Brain (organoid and tissue), 16 donors: ENCODE measurements at places on chromosomes 5 and 9.

DNA sequence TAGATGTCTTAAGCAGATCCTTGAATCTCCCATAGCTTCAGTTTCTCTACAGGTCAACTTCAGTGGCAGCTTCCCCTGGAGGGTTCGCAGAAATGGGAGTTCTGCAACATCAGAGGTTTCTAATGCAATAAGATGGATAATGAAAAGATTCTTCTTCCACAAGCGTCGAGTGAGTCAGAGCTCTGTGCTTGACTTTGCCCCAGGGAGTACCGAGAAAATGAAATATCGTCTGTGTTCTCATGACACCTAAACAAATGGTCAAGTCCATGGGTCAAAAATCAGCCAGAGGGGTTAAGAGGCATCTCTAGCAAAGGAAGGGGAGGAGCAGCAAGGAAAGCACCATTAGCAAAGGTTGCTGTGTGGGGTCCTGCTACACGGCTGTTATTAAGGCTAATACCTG lies 3.2 kb upstream of the ADRA1B start:
- no peak for DNase-seq

- DNase-seq, result no peak
These were observed 9.2 kb upstream of the MXD3 start for GRCh38 chr5:177320879-177321278.

GRCh38 chr5:94463739-94464138 lies 154.7 kb downstream of the KIAA0825 start:
- no peak for DNase-seq

DNA sequence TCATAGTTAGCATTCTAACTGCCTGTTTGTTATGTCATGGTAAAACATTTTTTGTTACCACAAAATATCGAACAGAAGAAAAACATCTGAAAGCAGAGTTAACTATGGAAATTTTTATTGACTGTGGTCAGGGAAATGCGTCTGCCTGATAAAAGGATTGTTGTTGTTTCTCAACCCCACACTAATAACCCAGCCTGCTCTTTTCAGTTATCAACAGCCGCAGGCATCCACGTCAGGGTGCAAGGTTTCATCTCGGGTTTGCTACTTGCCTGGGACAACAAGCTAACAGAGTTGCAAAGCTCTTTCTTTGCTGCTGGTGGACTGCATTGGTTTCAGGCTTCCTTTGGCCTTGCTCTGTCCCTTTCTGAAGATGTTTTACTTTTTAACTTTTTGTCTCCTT lies 969.2 kb downstream of the CDH18 start:
- no peak for DNase-seq

DNA sequence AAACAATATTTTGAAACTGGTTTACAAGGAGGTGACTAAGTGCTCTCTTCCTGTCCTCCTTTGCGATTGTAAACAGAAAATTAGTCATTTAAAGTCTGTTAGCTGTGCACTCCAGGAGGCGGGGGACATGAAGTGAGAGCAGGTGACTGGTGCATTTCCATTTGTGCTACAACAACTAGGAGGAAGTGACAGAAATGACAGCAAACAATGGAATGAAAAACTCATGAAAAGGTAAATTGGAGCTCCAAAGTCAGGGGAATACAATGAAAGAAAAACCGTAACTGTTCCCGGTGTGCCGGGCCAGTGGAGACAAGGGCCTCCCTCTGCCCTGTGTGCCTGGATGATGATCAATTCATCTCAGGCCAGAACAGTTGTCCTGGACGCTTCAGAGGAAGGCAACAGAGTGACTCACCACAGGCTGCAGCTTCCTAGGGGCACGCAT lies 439.9 kb downstream of the GADD45G start:
- peak; percentile 34 for DNase-seq

DNA sequence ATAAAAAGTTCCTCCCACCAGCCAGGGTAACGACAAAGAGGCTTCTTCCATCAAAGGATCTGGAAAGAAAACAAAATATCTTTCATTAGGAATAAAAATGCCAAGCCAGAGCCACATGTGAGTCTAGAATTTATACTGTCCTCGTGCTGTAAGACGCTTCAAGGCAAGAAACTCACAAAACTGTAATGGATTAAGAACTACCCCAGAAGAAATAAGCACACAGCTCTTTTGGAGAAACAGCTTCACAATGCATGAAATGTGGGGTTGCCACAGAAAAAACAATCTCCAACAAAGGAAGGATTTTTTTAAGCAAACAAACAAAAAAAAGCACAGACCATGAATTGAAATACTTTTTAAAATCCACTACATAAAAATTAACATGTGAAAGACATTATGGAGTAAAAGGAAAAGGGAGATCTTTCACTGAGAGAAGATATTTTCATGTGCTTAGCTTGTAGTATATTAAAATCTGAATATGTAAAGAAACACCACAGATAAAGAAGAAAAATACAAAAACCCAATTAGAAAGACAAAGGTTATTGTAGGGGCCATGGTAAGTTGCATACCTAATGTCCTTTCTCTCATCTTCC lies 140.5 kb upstream of the NFIL3 start:
- DNase-seq, result no peak

GRCh38 chr9:121538221-121538620 lies 38.6 kb upstream of the GGTA1 start:
- no peak for DNase-seq

DNA sequence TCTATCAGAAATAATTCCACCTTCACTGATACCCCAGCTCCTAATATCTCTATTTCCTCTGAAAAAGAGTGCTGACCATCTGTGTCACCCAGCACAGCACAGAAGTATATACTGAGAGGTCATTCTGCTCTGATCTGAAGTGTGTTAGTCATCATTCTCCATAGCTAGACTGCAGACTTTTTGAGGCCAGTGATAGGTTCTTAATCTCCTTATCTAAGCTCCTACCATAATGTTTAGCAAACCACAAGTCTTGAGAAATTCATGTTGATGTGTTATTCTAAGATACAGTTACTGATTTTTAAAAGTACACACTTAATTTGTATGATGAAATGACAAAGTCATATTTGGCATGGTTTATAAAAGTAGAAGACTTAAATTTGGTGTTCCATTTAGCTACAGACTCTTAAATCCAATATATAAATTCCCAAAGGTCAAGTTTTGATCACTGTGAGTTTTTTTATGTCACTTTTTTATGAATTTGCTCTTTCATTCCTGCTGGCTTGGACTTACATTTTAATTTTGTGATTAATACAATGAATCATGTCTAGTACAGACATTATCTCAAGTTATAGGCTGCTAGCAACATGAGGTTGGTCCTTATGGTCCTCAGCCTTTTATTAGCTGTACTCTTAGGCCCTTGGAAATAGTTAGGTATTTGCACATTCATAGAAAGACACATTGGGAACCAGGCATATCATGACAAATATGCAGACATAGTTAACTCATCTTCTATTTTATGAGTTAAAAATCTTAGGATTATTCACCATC lies 380.8 kb downstream of the EBF1 start:
- DNase-seq, result no peak

DNA sequence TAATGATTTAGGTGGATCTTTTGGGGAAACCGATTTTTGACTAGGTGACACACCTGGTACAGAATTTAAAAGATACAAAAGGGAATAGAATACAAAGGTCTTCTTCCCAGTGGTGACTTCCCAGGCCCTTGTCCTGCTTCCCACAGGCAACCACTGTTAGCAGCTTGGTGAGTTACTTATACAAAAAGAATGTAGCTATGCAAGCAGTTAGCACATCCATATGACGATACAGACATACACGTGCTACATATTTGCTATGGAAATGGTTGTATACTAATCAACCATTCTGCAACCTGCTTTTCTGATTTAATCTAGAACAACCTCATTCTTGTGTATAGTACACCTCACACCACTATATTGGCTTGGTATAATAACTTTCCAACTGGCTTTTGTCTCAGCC lies 51.0 kb downstream of the OTULIN start:
- DNase-seq, result no peak

- DNase-seq, result peak; percentile 51
These were observed 3.8 kb downstream of the COL23A1 start for GRCh38 chr5:178586396-178586795.

DNA sequence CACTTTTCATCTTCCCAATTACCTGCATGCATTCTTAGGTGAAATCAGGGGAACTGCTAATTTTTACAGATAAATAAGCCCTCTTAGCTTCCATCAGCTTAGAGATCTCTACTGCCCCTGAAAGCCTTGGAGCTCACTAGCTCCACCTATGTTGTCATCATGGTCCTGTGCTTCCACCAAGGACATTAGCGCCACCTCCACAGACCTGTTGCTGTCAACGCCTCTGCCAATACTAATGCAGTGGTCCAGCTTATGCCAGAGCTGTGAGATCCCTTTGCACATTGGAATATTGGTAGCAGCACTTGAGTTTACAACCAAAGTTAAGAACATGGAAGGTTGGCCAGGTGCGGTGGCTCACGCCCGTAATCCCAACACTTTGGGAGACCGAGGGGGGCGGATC lies 7.7 kb upstream of the SHISAL2B start:
- DNase-seq, result no peak

DNA sequence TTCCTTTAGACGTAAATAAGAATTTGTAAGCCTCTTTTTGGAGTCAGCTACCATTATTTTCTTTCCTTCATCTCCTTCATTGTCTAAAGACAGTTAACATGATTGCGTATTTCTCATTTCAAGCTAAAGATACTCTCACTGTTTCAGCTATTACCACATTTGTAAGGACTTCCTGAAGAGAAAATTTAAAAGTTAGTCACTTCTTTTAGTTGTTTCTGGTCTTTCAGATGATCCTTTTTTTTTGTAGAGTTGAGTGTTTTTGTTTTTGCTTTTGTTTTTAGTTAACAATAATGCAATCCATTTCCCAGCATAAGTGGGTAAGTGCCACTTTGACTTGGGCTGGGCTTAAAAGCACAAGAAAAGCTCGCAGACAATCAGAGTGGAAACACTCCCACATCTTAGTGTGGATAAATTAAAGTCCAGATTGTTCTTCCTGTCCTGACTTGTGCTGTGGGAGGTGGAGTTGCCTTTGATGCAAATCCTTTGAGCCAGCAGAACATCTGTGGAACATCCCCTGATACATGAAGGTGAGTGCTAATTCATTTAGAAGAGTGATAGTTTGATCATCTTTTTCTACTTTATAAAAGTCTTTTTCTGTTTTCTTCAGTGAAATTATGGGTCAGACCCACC lies 2.0 kb downstream of the IL31RA start:
- DNase-seq, result no peak

GRCh38 chr5:50325237-50325832 lies 115.8 kb downstream of the EMB start:
- no peak for DNase-seq

DNA sequence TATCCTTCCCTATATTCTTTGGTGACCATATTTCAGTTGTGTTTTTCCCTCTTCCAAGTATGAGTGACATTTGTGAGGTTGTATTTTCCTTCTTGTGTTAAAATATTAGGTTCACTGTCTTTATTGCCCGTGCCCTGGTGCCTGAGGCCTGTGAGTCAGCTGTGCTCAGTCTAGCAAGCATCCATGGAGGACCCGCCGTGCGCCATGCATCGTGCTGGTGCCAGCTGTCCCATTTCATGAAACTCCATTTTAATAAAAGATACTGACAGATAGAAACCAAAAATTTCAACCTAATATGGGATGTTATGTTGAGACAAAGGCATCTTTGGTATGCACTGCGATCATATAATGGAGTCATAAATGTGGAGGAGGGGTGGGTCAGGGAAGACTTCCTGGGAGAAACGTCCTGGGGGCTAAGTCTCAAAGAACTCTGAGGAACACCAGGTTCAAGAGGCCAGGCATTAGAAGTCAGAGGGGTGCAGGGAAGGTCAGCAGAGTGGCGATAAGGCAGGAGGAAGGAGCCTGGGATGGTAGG lies 34.0 kb upstream of the FGF1 start:
- no peak for DNase-seq

DNA sequence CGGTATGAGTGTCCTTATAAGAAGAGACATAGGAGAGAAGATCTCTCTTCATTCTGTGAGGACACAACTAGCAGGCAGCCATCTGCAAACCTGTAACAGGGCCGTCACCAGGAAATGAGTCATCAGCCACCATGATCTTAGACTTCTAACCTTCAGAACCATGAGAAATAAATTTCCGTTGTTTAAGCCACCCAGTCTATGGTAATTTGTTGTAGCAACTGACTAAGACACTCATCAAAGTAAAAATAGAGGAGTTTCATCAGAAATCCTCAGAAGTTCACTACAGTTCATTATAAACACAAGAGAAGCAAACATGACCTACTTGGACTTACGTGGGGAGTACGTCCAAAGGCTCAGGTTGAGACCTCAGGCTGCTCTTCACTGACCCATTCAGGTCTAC lies 357.7 kb downstream of the SEMA5A start:
- DNase-seq, result no peak

DNA sequence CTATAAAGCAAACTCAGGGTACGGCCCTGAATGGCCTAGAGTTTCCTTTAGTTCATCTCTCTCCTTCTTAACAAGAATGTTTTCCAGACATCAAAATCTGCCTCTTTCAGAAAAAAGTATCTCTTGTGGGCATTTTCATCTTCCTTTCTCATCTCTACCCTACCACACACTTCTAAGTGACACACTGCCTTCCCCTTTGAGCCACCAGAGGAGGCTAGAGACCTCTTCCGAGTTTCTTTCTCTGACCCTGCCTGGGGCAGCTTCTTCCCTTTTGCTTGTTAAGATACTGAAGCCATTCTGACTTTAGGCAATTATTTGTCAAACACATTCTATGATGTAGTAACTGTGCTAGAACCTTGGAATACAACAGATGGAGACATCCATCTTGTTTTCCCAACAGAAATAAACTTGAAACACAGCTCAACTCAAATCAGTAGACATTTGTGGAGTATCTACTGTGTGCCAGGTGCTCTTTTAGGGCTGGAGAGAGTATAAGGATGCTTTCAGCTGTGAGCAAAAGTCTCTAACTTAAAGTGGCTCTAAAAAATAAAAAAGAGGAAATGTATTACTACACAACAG lies 8.6 kb upstream of the SV2C start:
- DNase-seq, result peak; percentile 95

- DNase-seq, result no peak
These were observed 136.6 kb upstream of the STC2 start for GRCh38 chr5:173464813-173465212.

GRCh38 chr5:139397921-139398320 lies 3.0 kb upstream of the PROB1 start:
- DNase-seq, result no peak

DNA sequence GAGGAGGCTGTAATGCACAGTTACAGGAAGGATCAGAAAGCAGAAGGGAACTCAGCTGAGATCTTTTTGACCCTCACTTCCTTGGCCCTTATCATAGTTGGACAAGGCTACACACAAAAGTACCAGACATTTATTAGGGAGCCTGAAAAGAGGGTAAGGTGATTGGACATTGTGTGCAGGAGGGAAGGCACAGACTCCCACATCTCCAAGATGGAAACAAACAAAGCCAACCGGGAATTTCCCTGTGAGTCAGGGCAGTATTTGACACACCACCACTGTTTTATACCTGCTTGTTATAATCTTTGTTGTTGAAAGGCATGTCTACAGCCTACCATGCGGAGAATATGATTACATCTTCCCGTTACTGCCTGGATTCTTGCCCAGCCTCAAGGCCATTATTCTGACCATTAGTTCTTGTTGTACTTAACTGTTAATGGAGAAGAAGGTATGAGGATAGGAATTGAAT lies 3.0 kb upstream of the CCNG1 start:
- no peak for DNase-seq

GRCh38 chr5:10124287-10124686 lies 125.4 kb downstream of the ATPSCKMT start:
- peak; percentile 67 for DNase-seq
